ENCODE measurements at places on chromosomes 13 and 19.

GRCh38 chr13:112574834-112575613 lies 12.9 kb downstream of the TUBGCP3 start:
- DNase-seq = no peak

GRCh38 chr13:111503905-111504695 lies 183.7 kb downstream of the TEX29 start:
- DNase-seq = no peak

- no peak for DNase-seq
Measured at GRCh38 chr13:35848336-35849255, 282.6 kb downstream of the DCLK1 start.

DNA sequence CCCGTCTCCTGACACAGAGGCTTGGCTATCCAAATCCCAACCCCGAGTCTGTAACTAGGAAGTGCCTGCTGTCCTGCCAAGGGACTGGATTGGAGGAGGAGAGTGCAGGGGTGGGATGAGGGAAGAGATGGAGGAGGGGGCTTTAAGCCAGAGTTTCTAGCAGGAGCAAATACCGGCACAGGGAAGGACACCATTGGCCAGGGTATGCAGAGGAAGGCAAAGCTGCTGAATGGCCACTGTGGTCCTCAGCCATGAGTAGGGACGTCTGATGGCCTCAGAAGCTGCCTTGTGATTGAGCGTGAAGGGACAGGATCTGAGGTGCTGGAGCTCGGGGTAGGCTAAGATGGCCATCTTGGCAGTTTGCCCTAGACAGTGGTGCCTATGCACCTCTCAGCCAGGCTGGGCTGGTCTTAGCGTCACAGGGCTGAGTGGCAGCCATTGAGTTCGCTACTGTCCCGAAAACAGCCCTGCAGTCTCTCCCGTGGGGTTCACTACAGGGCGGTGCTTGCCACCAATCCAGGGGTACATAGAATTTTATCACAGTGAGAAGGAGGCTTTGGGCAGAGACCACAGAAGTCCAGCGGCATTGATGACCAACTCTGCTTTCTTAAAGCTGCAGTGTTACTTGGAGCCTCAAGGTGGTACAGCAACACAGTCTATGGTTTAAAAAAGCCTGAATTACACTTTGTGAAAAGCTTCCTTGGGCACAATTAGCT lies 61.8 kb downstream of the AKAP11 start:
- DNase-seq = peak; percentile 53

DNA sequence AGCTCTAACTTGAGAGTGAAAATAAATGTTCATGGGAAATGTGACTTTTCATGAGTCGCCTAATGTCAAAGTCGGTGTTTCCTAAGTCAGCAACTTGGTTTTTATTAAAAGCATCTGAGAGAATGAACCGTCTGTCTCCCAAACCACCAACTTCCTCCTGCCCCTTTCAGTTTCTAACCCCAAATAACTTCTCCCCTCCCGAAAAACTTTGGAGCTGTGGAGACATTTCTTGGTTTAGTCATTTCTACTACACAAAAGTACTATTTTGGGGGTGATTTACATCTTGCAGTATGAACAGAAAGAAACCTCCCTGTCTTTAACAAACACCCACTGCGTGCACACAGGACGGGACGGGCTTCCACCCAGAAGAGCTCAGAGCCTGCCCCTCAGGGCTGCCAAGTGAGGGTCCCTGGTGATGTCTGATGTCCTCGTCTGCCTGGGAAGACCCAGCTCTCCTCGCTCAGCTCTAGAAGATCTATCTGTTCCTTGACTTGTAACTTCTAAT lies 65.0 kb downstream of the RASA3 start:
- DNase-seq = peak; percentile 76

All from LHCN-M2 (cell line).